ENCODE measurements at places on chromosomes 12 and 14.

DNA sequence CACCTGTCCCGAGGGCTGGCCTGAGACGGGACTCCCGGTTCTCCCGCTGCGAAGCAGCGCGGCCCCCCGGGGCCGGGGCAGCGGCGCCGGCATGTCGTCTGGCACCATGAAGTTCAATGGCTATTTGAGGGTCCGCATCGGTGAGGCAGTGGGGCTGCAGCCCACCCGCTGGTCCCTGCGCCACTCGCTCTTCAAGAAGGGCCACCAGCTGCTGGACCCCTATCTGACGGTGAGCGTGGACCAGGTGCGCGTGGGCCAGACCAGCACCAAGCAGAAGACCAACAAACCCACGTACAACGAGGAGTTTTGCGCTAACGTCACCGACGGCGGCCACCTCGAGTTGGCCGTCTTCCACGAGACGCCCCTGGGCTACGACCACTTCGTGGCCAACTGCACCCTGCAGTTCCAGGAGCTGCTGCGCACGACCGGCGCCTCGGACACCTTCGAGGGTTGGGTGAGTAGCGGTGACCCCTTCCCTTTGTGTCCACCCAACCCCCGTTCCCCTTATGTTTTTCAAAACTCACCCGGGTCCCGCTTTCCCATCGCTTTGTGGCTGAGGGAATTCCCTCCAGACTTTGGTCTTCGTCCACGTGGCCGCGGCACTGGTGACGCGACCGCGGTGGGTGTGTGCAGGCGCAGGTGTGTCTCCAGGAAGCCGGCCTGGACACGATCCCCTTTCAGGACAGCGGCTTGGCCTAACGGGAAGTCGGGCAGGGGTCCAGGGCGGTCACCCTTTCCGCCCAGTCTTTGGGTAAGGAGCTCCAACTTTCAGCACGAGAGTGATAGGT lies 826 bp downstream of the PRKCH start:
- DNase-seq: peak; percentile 22

DNA sequence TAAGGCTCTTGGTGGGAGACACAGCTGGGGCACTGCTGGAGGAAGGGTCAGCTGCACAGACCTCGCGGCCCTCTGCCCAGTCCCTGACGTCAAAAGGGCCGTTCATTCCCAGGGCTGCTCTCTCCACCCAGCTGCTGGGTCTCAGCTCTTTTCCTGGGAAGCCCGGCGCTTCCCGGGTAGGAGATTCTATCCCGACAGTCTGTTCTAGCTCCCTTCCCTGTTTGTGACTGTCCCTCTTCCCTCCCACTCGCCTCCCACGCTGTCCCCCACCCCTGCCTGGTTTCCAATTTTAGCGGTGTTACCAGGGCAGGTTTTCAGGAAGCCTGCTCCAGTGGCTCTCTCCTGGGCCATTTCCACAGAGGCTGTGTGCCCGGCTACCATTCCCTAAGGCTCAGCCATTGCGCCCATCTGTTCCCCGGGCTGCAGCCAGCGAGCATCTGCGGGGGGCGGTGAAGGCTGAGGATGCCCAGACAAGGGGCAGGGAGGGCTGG lies 186.6 kb downstream of the CACNA1C start:
- peak; percentile 51 for DNase-seq

DNA sequence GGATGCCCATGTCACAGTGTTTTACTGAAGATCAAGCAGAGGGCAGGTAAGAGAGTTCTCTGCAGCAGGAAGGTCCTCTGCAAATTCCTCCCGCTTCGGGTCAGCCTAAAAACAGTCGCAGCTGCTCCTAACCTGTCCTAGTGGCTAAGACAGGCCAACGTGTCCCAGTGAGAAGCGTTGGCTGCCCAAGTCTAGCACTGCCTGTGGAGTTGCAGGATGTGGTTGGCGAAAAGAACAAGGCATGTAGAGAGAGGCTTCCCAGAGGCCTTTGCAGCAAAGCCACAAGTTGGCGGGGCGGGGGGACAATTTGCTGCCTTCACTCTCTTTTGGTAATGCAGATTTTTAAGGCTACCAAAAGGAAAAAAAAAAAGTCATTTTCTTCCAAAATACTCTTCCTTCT lies 340.1 kb downstream of the BCL11B start:
- no peak for DNase-seq

DNA sequence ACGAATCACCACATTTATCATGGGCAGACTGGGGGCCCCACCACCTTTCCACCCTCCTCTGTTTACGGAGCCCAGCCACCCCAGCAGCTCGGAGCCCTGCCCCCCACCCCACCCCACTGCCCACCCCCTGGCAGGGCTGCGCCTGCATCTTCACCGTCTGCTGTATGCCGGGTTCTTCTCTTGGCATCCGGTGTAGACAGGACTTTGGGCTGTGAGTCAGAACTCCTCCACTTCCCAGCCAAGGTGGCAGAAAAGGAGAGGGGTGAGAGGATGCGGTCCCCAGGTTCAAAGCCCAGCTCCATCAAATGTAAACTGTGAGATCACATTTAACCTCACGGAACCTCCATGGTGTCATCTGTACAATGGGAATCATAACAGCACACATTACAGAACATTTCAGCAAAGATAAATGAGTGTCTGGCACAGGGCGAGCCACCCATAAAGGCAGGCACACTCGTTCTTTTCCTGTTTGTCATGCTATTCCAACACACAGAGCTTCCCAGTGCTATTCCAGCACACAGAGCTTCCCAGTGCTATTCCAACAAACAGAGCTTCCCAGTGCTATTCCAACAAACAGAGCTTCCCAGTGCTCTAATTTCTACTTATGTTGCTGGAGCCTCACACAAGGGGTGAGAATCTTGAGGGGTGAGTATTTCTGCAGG lies 292.7 kb upstream of the RTL1 start:
- no peak for DNase-seq

DNA sequence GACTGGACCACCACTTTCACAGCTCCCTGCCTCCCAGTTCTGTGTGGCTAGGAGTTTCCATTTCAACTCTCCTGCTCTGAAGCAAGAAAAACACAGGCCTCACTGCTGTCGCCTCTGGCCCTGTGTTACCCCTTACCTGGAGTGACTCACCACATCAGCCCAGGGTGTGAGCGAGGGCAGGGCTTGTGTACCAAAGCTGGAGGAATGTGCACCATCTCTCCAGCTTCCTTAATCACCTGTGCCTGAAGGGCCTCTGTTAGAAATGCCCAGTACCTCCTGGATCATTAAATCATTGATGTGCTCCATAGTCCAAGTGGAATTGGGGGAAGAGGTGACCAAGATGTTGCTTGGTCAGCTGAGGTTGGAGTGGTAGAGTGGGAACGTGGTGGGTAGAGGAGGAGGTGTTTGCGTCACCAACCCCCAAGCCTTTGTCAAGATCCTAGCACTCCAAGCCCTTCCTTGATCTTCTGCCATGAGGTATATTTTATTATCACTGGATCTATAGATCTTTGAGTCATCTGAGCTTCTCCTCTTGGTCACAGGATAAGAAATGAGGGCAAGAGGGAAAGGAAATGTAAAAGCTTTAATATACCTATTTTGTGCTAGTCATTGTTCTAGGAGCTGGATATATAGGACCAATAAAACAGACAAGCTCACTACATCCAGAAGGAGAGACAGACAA lies 51.3 kb downstream of the SSPN start:
- no peak for DNase-seq

DNA sequence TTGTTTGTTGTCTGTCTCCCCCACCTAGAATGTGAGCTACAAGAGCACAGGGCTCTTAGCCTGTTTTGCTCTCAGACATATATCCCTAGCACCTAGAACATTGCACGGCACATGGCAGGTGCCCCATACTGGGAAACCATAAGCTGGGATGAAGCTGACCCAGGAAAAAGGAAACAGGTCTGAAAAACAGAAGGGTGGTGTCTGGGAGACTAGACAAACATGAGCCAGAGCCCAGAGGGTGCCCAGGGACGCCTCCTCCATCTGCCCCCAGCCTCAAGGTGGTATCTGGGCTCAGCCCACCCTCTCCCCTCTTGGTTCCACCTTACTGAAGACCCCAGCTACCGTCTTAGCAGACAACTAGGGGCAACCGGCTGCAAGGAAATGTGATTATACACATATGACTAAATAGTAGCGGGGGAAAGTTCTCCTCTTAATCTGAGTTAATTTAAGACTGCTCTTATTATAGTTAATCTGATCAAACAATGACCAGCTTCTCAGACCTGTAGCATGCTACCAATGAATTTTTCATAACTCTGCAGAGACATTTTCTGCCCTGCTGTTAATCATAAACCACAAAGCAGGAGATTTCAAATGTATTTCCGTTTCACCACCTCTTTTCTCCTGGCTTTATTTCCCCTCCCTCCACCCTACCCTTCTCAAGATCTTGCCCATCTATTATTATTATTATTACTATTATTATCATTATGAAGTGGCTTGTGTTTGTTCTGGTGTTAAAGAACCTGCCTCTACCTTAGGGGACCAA lies 31.9 kb downstream of the KSR2 start:
- no peak for DNase-seq

GRCh38 chr14:32590157-32590556 lies 261.1 kb downstream of the AKAP6 start:
- DNase-seq: no peak

DNA sequence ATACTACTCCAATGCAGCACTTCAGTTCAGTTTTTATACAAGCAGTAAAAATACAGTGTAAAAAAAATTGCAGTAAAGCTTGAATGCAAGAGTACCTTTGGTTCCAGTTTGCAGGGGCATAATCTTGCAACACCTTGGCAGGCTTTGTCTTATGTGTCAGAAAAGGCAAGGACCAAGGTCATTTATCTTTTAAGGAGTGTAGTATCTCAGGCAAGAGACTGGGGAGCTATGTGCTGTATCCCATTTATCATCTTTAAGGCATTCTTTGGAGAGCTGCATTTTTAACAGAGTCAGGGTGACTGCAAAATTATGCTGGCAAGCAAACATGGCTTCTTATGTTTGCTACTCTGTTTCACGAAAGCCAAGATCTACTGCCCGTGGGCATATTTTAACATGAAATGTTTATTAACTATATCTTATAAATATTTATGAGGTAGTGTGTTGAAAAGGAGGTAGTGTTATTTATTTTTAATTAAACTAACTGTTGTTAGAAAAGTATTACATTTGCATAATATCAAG lies 14.8 kb upstream of the DLGAP5 start:
- DNase-seq: no peak

- DNase-seq: no peak
These were observed 106.8 kb downstream of the LGR5 start for GRCh38 chr12:71546322-71546861.

DNA sequence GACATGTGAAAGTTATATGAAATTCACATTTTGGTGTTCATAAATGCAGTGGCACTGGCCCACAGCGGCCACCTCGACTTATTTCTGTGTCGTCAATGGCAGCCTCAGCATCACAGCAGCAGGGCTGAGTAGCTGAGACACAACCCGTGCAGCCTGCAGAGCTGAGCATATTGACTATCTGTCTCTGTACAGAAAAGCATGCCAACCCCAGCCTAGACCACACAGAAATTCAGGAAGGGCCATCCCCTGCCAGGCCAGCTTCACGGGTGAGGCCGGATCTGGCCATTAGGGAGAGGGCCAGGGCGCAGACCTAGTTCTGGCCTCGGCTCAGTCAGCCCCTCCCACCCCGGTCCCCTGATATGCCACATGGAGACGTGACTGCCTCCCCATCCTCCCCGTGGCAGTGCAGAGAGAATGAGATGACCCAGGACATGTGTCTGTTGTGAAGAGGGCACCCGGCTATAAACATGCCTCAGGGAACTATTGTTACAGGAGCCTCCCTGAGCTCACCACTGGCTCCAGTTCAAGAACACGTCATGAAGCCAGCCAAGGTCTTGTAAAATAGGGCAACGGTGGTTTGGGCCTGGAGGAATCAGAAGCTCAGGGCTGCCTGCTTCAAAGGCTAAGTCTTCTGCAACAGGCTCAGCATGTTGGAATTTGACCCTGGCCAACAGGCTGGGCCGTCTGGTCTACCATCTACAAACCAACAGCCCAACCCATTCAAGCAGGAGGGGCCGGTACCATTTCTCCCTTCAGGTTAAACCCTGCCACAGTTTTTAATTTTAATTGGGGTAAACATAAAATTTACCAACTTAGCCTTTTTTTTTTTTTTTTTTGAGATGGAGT lies 25.5 kb downstream of the SCARB1 start:
- peak; percentile 81 for DNase-seq

DNA sequence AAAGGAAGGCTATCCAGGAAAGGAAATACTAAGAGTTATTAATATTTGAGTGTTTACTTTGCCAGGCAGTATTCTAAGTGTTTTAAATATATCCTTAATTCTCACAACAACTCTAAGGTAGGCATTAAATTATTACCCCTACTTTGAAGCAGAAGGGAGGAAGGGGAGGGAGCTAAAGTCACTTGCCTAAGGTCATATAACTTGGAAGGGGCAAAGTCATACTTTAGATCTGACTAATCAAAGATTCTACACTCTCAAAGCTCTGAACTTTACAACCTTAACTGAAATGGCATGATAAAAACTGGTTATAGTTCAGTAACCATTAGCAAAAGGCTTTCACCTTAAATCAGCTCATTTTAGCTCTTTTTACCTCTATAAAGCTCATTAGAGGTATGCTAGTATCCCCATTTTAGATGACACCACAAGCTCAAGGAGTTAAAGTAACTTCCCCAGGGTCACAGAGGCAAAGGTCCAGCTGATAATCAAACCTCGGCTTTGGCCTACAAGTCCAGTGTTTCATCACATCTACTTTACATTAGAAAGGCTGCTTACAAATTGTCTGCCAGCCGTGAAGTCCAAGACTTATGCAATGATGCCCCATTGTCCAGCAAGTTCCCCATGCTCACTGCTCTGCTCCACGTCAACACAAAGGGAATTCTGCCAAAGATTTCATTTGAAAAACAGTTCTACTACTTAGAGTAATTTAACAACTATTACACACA lies 223.9 kb downstream of the MED13L start:
- DNase-seq: no peak
